ENCODE measurements at places on chromosomes 12 and 14.

GRCh38 chr12:112820796-112821195 lies 29.2 kb downstream of the RPH3A start:
- no peak for DNase-seq

GRCh38 chr12:52156757-52157565 lies 34.9 kb downstream of the KRT80 start:
- DNase-seq: no peak

DNA sequence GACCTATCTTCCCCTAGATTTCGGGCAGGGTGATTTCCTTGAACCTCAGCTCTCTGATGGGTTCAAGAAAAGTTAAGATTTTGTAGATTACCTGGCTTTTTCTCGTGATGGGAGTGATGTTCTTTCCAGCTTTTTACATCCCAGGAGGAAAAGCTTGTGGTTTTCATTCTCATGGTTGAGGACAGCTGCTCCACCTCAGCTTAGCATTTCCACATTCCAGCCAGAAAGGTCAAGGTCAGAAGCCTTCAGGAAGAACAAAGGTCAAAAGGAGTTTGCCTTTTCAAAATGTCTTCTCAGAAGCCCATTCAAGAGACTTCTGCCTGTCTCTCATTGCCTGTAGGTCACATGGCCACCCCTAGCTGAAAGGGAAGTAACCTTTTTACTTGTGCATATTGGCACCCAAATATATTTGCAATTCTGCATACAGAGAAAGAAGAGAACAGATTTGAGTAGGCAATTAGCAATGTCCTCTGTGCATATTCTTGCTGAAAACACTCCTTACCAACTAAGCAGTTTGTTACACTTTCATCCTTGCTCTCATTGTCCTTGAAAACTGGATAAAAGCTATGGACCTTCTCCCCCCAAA lies 6.6 kb upstream of the ADGRD1 start:
- DNase-seq: no peak

DNA sequence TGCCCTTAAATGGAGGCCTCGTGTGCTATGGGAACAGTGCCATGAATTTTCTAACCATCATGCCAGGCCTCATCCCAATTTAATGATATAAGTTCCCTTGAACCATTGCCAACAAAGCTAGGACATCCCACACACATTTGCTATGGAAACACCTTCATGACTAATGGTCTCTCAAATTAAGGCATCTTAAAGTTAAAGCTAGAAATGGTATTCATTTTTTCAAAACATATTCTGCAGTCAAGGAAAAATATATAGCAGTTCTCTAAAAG lies 117.3 kb downstream of the BTG1 start:
- DNase-seq: no peak

DNA sequence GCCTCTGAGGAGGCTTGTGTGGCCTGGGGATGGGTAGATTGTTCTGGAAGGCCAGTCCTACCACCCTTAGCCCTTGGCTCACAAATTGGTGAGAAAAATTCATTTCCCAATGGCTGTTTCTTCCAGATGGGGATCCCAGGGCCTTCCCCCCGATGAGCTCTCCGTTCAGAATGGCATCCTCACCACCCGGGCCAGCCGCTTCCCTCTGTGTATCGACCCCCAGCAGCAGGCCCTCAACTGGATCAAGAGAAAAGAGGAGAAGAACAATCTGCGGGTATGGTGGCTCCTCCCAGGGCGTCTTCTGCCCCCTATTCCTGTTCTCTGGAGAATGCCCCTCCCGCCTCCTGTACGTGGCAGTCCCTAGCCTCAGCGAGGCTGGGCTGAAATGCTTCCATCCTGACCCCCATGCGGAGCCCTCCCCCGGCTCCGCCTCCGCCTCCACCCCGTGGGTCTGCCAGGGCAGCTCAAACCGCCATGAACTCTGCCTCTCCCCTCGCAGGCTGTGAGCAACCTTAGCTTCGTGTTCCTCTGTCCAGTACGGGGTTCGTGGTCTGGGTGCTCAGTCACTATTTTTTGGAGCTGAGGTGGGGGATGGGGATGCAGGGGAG lies 57.8 kb downstream of the CCDC92 start:
- DNase-seq: no peak

- no peak for DNase-seq
Measured at GRCh38 chr12:85755760-85756159, 80.4 kb downstream of the RASSF9 start.

GRCh38 chr12:52190860-52191729 lies 719 bp downstream of the KRT80 start:
- no peak for DNase-seq

- no peak for DNase-seq
Measured at GRCh38 chr12:116213014-116213413, 64.5 kb downstream of the MED13L start.

DNA sequence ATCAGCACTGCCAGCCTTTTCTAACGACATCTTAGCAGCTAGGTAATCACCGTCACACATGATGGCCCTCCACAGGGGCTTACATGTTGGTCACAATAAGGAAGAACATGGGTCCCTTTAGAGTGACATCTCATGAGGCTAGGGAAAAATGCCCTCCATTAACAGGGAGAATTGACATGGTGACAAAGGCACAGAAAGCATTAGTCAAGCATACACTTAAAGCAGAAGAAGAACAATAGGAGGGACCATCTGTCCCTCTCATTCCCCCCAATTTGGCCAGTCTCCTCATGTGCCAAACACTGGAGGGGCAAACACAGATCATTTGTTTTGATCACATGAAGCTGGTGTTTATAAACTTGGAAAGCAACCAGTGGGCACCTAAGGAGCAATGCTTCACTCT lies 78.0 kb downstream of the GRIP1 start:
- DNase-seq: no peak

- no peak for DNase-seq
Measured at GRCh38 chr14:23481979-23482822, 12.7 kb downstream of the NGDN start.

DNA sequence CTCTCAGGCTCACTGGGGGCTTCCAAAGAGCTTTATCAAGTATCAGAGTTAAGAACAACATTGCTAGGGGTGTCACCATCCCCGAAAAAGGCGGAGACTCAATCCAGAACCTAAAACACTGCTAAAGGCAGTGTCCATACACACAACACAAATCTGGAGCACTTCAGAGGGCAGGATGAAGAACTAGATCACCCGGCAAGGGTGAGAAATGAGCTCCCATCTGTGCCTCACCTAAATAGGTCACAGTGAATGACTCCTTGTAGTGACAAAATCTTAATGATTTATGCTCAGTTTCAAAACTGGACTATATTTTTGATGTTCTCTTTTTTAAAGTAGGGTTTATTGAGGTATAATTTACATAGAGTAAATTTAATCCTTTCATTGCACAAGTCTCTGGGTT lies 25.6 kb downstream of the NIN start:
- DNase-seq: no peak

GRCh38 chr14:99840774-99841305 lies 47.6 kb downstream of the EML1 start:
- no peak for DNase-seq

DNA sequence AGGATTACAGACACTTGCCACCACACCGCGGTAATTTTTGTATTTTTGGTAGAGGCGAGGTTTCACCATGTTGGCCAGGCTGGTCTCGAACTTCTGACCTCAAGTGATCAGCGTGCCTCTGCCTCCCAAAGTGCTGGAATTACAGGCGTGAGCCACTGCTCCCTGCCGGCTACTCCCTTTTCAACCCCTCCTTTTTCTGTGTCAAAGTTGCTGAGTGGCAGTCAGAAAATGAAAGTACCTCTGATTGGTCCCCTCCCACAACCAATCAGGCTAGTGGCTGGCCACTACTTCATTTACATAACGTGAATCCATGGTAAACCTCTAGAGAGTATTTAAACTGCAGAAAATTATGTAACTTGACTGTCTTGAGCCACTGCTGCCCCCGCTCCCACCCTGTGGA lies 5.9 kb downstream of the RESF1 start:
- no peak for DNase-seq
